ENCODE measurements at places on chromosomes 5 and 9.

DNA sequence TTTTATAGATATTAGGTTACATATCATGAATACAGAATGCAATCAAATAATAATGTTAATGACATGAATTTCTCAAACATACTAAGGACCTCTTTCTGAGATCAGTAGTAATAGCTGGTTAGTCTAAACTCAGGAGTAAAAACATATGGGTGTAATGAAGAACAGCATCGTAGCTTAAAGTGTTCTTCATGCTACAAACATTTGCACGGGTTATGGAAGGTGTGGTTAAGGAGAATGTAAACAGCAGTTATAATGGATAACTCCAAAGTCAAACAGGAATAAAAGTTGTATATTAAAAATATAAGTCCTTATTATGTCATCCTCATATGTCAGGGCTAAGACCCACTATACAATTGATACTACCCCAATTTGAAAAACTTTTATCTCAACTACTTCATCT, 112.5 kb downstream of the RICTOR start:
- no peak for DNase-seq

DNA sequence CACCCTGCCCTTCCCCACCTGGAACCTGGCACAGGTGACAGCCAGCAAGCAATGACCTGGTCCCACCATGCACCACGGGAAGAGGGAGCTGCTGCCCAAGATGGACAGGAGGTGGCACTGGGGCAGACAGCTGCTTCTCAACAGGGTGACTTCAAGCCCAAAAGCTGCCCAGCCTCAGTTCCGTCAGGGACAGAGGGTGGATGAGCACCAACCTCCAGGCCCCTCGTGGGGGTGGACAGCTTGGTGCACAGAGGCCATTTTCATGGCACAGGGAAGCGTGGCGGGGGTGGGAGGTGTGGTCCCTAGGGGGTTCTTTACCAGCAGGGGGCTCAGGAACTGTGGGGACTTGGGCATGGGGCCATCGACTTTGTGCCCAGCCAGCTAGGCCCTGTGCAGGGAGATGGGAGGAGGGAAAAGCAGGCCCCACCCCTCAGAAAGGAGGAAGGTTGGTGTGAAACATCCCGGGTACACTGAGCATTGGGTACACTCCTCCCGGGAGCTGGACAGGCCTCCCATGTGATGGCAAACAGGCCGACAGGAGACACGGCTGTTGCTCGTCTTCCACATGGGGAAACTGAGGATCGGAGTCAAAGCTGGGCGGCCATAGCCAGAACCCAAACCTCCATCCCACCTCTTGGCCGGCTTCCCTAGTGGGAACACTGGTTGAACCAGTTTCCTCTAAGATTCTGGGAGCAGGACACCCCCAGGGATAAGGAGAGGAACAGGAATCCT, 1.9 kb downstream of the CEL start:
- no peak for DNase-seq

DNA sequence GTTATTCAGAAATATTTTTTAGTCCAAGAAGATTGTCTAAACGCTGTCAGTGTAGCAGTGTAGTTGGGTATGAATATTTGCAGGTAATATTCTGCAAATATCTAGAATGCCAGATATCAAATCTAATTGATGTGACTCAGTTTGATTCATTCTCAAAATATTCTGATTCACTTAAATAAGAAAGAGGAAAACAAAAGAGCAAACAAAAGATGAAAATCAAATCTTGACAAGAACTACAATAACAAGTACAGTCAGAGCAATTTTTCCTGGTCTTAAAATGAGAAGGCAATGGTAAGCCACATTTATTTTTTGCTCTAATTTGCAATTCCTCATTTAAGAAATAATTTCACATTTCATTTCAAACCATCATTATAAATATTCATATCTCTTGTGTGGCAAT, 36.0 kb downstream of the MRPS30 start:
- no peak for DNase-seq

GRCh38 chr5:41747301-41747700, 122.9 kb downstream of the OXCT1 start:
- no peak for DNase-seq

GRCh38 chr5:78420548-78420947, 60.1 kb downstream of the SCAMP1 start:
- no peak for DNase-seq

DNA sequence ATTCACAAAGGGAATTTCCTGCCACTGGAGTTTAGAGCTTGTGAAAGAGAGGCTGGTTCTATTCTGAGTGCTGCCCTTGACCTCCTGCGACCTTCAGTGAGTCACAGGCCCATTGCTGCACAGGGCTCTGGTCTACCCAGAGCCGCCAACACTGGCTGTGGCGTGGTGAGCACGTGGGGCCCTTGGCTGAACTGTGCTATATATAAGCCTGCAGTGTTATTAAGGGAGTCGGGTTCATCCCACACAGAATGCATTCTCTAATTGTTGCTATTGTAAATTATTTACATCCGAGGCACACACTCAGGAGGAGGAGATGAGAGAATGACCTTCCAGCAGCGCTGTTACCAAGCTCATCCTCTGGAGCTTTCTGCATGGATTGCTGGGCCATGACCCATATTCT, 47.1 kb downstream of the BRINP1 start:
- DNase-seq = no peak

GRCh38 chr5:80141681-80142080, 106.5 kb downstream of the THBS4 start:
- no peak for DNase-seq

- no peak for DNase-seq
Observed at GRCh38 chr5:173735184-173735583, 118.7 kb upstream of the BOD1 start.

GRCh38 chr9:89419978-89420394, 77.9 kb downstream of the SEMA4D start:
- DNase-seq = no peak

- no peak for DNase-seq
Observed at GRCh38 chr5:24525414-24525813, 119.4 kb downstream of the CDH10 start.

- no peak for DNase-seq
Observed at GRCh38 chr9:136729144-136729543, 13.6 kb downstream of the LCN10 start.

DNA sequence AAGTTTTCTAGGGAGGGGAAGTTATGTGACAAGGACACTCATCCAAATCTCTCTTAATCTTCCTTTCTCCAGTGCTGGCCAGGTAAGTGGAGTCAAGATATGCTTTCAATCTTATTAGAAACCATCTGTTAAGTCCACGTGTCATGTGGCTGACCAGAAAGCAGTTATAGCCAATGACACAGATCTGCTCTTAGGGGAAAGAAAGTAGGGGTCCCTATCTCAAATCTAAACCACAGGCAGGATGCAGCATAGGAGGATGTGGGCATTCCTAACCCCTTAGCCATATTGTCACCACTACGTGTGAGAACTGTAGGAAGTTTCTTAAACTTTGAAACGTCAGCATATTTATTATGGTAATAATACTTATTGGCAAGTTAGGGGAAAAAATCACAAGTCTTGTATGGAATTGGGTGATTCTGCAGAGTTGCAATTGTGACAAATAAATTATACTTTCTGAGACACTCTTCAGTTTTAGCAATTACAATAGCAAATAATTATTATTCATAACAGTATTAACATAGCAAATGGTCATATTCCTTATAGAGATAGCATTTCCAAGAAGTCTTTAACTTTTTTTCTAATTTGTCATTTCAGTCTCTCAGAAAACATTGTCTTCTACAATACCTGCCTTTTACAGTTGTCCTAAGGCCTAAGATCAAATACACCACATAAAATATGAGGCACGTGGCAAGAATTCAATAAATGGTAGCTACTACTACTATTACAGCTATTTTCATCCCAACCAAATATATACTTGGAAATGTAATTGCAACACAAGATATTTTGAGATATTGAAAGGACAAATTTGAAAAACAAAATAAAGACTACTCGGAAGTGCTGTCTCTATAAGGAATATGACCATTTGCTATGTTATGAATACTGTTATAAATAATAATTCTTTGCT, 236.9 kb downstream of the PDE4D start:
- no peak for DNase-seq

DNA sequence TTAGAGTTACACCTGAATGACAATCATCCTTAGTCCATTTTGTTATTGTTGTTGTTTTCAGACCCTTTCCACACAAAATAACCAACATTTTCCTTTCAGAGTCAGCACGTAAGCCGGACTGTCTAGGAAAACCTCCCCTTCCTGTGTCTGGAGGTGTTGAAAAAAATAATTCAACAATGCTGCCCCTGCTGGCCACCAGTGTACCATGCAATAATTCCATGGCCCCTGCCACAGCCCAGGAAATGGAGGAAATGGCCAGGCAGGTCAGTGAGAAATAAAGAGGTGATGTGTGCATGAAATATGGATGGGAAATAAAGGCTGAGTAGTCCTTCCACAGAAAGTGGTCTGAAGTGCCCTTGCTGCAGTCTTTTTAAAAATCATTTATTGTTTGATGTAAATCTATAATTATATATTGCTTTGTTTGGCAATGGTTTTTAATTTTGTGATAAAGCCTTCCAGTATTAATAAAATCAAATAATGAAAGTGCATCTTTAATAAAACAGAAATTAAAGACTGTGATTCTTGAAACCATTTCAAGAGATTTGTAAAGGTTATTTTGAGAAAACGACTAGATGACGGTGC, 152.8 kb upstream of the PAPPA start:
- DNase-seq = no peak

- DNase-seq = no peak
Observed at GRCh38 chr9:114017741-114018715, 60.1 kb downstream of the AMBP start.

- no peak for DNase-seq
Observed at GRCh38 chr5:95988094-95988493, 26.4 kb upstream of the ELL2 start.

- peak; percentile 70 for DNase-seq
Observed at GRCh38 chr5:128905568-128906110, 59.6 kb upstream of the SLC27A6 start.

GRCh38 chr9:94907264-94907936, 180.9 kb downstream of the AOPEP start:
- DNase-seq = no peak

DNA sequence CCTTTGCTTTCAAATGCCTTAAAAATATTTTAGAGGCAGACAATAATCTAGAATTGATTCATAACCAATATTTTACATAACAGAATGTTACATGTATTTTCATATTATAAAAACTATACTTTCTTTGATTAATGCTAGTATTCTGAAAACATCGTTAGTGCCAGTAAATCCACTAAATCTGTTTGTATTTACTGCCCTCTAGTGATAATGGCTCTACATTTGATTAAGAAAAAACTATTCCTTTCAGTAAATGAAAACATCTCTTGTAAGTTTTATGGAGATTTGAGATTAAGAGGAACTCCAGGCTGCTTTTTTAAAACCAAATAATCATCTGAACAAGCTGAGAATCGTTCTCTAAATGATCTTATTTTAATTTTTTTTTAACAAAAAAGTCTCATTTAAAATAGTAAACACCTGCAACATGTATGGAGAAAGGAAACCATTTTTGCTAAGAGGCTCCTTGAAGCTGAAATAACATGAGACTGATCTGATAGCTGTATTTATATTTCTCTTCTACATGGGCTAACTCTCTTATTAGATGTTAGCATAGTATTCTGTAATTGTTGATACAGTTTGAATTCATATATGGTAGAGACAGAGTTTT, 424.7 kb downstream of the RAB3C start:
- peak; percentile 58 for DNase-seq

DNA sequence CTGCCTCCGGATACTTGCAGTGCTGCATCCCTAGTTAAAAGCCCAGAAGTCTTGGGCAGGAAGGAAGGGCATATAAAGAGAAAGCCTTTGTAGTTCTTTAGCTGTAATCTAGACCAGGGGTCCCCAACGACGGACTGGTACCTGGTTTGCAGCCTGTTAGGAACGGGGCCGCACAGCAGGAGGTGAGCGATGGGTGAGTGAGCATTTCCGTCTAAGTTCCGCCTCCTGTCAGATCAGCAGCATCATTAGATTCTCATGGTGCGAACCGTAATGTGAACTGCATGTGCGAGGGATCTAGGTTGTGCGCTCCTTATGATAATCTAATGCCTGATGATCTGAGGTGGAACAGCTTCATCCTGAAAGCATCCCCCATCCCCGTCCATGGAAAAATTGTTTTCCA, 1.6 kb upstream of the SMIM15 start:
- no peak for DNase-seq

GRCh38 chr9:15482146-15482545, 28.6 kb downstream of the PSIP1 start:
- DNase-seq = no peak

GRCh38 chr9:126704157-126704891, 90.6 kb downstream of the LMX1B start:
- DNase-seq = no peak

- DNase-seq = no peak
Observed at GRCh38 chr9:71333321-71333720, 211.9 kb upstream of the TRPM3 start.

- DNase-seq = peak; percentile 76
Observed at GRCh38 chr9:100595391-100596199, 17.7 kb downstream of the CAVIN4 start.

GRCh38 chr9:81915801-81916505, 12.3 kb upstream of the SPATA31D4 start:
- DNase-seq = no peak

DNA sequence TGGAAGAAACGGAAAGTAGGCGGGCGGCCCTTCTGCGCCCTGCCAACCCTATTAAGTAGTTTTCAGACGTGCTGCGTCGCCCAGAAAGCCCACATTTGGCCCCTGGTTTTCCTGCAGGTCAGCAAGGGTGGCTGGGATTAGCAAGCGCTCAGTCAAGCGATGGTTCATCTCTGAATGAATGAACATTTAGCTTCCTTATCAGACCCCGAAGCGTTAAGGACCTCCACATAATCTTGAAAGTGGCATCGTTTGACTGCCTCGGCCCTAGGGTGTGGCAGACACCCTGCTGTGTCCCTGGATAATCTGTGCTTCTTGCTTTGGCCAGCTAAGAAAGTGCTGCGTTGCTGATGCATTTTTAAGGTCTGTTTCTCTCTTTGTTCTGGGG, 684 bp downstream of the TOR1B start:
- no peak for DNase-seq

- DNase-seq = no peak
Observed at GRCh38 chr5:98307811-98308210, 465.7 kb upstream of the RGMB start.

DNA sequence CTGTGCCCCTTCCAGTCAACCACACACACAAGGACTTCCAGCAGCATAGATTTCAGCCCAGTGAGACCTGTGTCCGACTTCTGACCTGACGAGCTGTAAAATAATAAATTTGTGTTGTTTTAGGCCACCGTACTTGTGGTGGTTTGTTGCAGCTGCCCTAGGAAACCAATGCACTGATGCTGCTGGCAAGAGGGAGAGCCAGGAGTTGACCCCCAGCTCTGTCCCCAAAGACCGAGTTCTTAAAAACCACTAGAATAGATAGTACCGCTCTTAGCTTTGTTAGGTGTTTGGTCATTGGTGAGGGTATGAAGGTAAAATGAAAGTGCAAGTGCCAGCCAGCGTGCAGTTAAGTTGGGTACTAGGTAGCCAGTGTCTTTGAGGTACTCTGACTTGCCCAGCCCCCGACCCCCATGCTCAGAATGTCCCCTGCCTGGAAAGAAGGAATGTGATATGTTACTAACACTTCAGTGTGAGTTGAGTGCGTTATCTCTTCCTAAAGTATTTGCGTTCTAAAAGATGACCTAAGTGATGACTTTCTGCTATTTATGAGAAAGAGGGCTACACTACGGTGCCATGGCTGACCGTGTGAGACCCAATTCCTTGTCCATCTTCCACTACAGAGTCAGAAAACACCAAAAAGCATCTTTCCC, 185.6 kb downstream of the AOPEP start:
- DNase-seq = no peak

GRCh38 chr5:67983251-67984110, 232.1 kb upstream of the PIK3R1 start:
- peak; percentile 87 for DNase-seq

- no peak for DNase-seq
Observed at GRCh38 chr5:167671176-167671575, 620.3 kb upstream of the WWC1 start.
